ENCODE measurements at places on chromosomes 11 and 22.

- H3K4me1 ChIP-seq, result no peaks in the 10 kb centered on the region
- no peak overlapping the region for H3K4me3 ChIP-seq
- DNase-seq, result no peak
- no peak overlapping the region for H3K27ac ChIP-seq
- no peaks in the 10 kb centered on the region for H3K27me3 ChIP-seq
- H3K36me3 ChIP-seq, result no peaks in the 10 kb centered on the region
Measured at GRCh38 chr11:119236891-119237290, 30.8 kb downstream of the CBL start.

DNA sequence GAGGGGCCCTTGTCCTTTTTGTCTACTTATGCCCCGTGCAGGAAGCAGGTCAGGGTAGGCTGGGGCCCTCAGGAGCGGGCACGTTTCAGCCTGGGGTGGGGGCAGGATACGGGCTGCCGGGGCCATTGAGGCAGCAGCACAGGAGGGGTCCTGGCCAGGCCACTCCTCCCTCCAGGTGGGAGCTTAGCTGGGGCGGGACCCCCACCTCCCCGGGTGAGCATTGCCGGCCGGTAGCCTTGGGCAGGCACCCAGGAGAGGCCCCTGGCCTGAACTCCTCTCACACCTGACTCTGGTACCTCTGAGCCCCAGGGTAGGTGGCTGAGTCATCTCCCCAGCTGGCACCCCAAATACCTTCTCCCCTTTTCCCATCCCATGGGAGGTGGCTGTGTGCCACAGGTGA lies 5.0 kb upstream of the MUC6 start:
- no peaks in the 10 kb centered on the region for H3K27me3 ChIP-seq
- H3K4me1 ChIP-seq, result no peaks in the 10 kb centered on the region
- H3K36me3 ChIP-seq, result no peaks in the 10 kb centered on the region
- H3K4me3 ChIP-seq, result no peak overlapping the region

DNA sequence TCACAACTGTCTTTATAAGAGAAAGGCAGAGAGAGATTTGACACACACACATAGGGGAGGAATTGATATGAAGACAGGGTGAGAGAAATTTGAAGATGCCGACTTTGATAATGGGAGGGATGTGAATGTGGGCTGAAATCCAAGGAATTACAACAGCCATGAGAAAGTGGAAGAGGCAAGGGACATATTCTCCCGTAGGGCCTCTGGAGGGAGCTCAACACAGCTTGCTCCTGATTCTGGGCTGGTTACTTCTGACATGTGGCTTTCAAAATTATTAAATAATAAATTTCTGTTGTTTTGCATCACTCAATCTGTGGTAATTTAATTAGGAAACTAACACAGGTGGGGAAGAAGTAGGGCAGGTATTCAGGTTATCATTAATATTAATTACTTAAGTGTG lies 282.9 kb downstream of the LUZP2 start:
- no peak overlapping the region for H3K27ac ChIP-seq
- no peak overlapping the region for H3K4me3 ChIP-seq
- H3K27me3 ChIP-seq, result no peaks in the 10 kb centered on the region
- H3K4me1 ChIP-seq, result no peaks in the 10 kb centered on the region

DNA sequence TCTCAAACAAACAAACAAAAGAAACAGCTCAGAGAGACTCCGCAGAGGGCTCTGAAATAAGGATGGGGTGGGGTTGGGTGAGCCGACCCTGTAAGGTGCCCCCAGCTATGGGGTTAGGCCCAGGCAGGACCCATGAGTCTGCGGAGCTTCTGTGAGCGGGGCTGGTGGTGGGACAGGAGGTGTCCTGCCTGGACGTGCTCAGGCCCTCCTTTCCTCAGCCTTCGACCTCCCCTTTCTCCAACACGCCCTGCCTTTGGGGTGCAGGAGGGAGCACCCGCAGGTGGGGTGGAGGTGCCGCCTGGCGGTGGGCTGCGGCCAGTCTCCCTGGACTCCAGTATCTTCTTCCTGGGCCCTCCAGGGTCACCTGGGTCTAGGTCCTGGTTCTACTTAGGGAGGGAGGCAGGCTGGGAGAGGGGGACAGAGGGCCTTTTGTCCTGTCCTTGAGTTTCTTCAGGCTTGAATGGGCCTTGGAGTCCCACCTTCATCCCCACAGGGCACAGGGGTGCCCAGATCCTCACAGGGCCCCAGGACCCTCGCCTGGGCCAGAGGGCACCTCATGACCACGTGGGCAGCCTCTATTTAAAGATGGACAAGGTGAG lies 12.3 kb downstream of the PRR33 start:
- no peaks in the 10 kb centered on the region for H3K36me3 ChIP-seq
- no peaks in the 10 kb centered on the region for H3K27me3 ChIP-seq
- no peak overlapping the region for H3K4me3 ChIP-seq
- H3K27ac ChIP-seq, result no peak overlapping the region
- no peak for DNase-seq

GRCh38 chr22:44005524-44005923 lies 18.6 kb upstream of the PARVB start:
- H3K27ac ChIP-seq, result no peak overlapping the region
- H3K36me3 ChIP-seq, result no peaks in the 10 kb centered on the region
- DNase-seq, result no peak
- H3K4me1 ChIP-seq, result no peaks in the 10 kb centered on the region
- H3K27me3 ChIP-seq, result no peaks in the 10 kb centered on the region
- no peak overlapping the region for H3K4me3 ChIP-seq

GRCh38 chr11:68370211-68371111 lies 58.1 kb downstream of the LRP5 start:
- DNase-seq, result no peak
- no peak overlapping the region for H3K4me3 ChIP-seq
- H3K27ac ChIP-seq, result no peak overlapping the region
- H3K27me3 ChIP-seq, result no peaks in the 10 kb centered on the region
- no peaks in the 10 kb centered on the region for H3K4me1 ChIP-seq

Measured in mesendoderm (in vitro differentiated cells).